Fibroblast of pulmonary artery (primary cell): ENCODE measurements at places on chromosomes 4 and X.
A peak's percentile ranks its signal among the peaks of the same experiment; 100 is the strongest.

GRCh38 chrX:107625739-107626138 lies 2.6 kb upstream of the PRPS1 start:
- no peak for DNase-seq

DNA sequence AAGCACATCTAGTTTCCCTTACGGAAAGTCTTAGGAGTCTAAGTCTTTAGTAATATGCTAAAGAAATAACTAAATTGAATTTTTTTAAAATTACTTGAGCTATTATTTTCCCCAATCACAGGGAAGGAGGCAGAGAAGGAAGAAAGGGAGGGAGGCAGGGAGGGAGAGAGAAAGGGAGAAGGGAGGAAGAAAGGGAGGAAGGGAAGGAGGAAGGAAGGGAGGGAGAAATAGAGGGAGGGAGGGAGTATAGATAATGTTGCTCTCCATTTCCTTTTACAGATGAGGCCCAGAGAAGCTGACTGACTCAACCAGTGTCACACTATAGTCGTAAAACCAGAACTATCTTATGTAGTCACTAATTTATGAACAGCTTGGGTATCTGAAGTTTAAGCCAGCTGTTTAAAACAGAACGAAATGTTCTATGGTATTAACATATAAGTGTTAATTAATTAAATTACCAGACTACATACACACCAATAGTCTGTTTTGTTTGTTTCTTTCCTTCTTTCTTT lies 14.6 kb downstream of the SH3RF1 start:
- DNase-seq, result no peak

DNA sequence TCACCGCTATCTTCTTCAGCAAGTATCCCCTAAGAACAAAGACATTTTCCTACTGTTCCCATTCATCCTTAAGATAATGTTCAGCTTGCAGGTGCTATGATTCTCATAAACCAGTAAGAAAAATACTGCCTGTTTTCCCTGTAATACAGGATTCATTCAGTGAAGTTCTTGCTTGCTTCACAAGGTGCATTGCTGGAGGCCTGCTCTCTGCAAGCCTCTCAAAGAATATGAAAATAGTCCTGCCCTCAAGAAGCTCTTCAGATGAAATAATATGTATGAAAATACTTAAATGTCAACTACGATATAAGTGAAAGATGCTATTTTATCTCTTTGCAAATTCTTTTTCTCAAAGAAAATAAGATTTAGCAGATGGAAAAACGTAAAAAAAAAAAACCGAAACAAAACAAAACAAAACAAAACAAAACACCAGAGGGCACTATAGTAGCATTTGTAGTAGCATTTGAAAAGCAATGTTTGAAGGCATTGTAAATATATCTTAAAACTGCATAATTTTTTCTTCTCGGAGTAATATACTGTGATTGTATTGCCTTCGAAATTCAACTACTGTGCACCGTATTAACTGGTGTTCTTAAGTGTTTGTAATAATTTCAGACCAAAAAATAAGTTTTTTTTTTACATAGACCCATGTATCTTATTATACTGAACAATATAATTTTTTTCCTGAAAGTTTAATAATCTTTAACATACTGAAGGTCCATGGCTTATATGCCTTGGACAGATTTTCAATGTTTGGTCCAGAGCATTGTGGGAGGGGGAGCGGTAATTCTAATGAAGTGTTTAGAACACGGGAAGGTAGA lies 26.0 kb downstream of the ADH4 start:
- DNase-seq, result peak; percentile 55

DNA sequence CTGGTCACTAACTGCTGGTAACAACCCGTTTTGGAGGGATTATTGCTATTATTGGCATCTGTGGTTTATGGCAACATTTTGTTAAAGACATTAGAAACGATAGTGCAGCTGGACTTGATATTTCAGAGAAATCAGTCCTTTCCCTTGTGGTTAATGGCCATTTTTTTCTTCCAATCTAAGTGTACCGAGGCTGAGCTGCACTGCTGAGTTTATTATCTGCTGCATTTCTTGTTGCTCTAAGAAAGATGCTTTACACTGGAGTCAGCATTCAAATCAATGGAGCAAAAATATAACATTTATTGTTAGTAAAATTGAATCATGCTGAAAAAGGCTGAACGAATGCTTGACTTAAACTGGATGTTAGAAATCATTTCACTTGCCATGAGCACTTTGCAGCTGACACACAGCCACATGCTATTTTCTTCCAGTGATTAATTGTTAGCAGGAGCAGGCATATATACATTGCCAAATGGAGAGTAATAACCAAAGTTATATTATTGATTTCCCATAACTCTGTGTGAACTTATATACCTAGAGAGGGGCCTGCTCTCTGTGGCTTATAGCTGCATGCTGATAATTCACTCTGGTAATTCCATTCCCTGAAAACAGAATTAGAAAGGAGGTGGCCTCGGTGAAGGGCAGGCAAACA lies 66.5 kb upstream of the TTC29 start:
- no peak for DNase-seq

- peak; percentile 83 for DNase-seq
Observed at GRCh38 chrX:103533511-103534216, 14.4 kb upstream of the RAB40A start.

DNA sequence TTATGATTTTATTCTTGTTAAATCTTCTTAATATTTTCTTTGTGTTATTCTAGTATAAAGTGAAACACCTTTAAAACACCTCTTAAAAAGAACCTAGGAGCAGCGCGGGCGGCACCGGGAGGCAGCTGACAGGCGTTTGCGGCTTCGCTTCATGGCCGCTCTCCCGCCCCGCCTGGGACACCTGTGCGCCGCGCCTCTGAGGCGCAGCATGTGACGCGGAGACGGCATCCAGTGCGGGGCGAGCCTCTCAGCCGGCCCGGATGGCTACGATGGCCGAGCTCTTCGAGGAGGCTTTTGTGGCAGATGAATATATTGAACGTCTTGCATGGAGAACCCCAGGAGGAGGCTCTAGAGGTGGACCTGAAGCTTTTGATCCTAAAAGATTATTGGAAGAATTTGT lies 1592.7 kb downstream of the TECRL start:
- no peak for DNase-seq

DNA sequence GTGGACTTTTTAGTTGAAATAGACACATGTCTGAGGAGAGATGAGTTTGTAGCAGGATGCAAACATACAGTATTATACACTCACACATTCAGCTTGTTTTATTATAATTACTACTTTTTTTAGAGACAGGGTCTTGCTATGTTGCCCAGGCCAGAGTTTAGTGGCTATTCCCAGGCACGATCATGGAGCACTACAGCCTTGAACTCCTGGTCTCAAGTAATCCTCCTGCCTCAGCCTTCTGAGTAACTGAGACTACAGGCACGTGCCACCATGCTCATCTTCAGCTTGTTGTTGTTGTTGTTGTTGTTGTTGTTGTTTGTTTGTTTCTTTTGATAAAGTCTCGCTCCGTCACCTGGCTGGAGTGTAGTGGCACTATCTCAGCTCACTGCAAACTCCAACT lies 94.7 kb upstream of the ACSL4 start:
- no peak for DNase-seq

DNA sequence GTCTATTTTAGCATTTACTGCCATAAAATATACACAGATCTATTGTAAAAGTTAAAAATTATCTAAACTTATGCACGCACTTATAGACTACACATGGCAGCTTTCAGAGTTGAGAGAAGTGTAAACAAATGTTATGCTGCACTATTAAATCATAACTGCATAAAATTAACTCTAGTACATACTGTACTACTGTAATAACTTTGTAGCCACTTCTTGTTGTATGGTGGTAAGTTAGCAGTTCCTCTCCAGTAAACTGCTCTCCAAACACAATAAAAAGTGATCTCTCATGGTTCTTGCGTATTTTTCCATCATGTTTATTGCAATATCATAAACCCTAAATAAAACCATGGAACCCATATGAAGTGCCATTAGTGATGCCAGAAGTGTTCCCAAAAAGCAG lies 9.6 kb downstream of the DDX60 start:
- no peak for DNase-seq

- peak; percentile 89 for DNase-seq
Observed at GRCh38 chrX:15564981-15565579, 35.7 kb downstream of the ACE2 start.

DNA sequence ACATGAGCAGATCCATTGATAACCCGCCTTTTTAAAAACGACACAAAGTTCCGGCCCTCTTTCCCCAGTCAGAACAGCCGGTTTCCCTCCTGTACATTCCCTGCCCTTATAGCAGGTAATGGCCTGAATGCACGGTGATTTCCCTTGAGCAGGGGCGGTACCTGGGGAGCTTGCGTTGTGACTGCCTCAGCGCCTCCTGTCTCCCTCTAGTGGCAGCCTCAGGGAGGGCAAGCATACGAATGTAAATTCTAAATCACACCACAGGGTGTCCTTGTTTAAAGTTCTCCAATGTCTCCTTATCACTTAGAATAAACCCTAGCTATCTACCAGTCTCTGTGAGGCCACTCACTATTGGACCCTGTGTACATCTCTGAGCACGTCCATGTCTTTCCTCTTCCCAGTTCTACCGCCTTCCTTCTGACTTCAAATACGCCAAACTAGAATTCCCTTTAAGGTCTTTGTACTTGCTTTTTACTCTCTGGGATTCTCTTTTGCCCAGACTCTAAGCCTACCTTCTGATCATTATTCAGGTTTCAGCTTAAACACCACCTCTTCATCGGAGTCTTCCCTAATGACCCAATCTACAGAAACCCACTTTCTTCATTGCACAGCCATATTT lies 18.4 kb upstream of the LDB2 start:
- DNase-seq, result peak; percentile 42

DNA sequence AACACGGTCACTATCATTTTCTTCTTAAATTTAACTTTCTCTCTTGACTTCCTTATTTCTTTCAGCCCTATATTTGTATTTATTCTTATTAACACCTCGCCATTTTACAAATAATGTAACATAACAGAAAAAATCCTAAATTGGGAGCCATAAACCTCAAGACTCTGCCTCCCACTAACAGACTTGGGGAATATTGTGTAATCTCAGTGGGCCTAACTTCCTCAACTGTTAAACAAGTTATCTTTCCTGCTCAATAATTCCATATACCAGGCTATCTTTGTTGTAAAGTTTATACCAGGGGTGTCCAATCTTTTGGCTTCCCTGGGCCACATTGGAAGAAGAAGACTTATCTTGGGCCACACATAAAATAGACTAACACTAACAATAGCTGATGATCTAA lies 26.2 kb downstream of the PRSS12 start:
- no peak for DNase-seq

- DNase-seq, result peak; percentile 92
Observed at GRCh38 chr4:118968005-118968404, 79.4 kb downstream of the SYNPO2 start.

- DNase-seq, result no peak
Observed at GRCh38 chr4:108080747-108081146, 88.0 kb downstream of the LEF1 start.

- no peak for DNase-seq
Observed at GRCh38 chr4:87117051-87117731, 103.2 kb downstream of the KLHL8 start.

GRCh38 chrX:108322234-108322633 lies 116.0 kb downstream of the COL4A6 start:
- no peak for DNase-seq

- DNase-seq, result no peak
Observed at GRCh38 chr4:161256716-161257115, 907.1 kb downstream of the FSTL5 start.

DNA sequence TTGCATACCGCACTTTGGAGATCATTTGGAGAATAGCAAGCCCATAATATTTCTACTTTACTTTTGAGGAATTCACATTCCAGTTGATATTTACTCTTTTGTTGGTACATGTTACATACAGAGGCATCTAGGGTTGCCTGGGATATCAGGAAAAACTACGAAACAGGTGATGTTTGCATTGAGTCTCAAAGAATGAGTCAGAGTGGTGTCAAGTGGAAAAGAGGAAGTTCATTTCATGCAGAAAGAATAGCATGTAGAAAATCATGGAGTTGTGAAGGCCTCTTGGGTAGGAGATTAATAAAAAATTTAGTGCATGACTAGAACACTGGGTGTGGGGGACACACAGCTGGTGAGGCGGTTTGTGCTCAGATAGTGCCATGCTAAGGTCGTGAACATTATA lies 33.5 kb upstream of the ELOVL6 start:
- no peak for DNase-seq

DNA sequence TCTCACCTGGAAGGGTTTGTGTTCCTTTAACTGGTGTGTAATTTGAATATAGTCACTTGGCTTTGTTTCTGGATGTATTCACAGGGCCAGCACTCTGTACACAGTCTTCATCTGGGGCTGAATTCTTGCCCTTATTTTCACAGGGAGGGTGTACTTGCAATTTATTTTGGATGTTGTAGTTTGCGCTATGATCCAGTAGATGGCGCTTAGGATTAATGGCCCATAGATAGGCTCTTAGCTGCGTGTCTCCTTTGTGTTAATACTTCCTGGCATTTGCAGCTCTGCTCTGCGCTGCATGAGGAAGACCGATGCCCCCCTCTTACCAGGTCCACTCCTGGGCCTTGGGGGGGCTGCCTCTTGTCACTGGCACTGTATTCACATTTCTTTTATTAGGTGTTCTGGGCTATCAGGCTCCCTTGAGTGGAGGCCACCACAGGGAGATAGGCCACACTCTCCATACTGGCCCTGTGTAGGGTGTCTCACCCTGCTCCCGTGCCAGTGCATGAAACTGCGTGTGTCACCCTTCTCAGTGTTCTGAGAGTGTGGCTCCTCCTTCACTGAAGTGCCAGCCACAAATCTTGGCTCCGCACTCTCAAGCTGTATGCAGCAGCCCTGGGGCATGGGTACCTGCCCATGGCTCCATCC lies 562.2 kb downstream of the ZIC3 start:
- peak; percentile 22 for DNase-seq

DNA sequence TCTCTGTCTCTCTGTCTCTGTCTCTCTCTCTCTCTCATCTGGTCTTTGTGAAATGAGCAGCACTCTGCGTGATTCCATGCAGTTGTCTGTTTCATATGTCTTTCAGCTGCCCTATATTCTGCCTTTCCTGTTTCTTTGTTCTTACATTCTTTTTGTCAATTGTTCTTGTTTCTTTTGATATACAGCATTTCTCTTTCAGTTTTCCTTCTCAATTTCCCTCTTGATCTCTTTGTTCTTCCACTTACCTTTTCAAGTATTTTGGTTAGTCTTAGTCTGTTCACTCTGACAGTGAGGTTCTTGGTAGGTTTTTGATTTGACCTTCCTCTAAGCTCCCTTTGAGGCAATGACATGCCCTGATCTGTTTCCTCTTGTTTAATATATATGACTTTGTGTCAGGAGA lies 20.4 kb downstream of the ZNF157 start:
- no peak for DNase-seq

GRCh38 chrX:16714504-16714903 lies 2.0 kb upstream of the CTPS2 start:
- DNase-seq, result no peak

DNA sequence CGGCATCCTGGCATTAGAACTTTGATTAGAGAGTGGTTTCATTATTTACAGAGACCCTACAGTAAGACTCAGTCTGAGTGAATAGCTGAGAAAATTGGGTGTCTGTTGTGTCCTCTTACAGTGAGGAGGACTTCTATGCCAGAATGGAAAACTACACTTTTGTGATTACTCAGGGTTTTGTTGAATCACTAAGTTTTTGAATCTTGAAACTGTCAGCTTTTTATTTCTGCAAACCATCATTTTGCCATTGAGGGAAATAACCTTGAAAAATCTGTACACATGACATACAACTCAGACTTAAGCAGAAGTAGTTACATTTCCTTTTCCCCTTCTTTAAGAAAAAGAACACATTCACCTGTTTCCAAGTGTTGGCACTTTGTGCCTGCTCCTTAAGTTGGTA lies 117.6 kb upstream of the RASGEF1B start:
- DNase-seq, result no peak
